ENCODE measurements at places on chromosomes 7 and 10.

DNA sequence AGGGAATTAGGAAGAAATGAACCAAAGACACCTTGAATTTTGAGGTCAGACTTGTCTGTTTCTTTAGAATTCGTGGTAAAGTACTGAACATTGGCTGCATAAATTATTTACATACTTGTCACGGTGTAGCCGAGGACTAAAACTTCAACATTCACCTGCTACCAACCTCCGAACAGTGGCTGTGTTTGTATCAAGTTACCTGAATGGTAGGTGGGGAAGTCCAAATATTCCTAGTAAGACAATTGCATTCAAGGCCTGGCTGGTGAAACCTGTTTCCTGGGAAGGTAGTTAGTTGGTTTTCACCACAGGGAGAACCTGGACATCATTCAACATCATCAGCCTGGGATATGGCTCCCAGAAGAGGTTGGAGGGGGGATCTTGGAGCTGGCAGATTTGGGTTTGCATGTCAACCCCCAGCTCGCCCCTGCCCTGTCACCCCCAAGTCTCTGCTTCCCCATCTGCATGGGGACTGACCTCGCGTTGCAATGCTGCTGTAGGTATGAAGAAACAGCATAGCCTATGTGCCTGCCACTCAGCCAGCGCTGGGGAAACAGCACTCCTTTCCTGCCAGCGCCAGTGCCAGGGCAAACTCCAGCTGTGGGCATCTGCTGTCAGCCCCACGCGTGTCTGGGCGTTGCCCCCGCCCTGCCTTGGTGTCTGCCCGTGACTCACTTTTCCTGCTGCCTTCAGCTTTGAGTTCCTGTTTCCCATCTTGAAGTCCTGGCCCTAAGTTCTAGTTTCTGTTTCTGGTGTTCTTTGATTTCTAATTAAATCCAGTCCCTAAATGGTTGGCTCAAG lies 12.7 kb upstream of the LARP4B start:
- DNase-seq, result no peak

DNA sequence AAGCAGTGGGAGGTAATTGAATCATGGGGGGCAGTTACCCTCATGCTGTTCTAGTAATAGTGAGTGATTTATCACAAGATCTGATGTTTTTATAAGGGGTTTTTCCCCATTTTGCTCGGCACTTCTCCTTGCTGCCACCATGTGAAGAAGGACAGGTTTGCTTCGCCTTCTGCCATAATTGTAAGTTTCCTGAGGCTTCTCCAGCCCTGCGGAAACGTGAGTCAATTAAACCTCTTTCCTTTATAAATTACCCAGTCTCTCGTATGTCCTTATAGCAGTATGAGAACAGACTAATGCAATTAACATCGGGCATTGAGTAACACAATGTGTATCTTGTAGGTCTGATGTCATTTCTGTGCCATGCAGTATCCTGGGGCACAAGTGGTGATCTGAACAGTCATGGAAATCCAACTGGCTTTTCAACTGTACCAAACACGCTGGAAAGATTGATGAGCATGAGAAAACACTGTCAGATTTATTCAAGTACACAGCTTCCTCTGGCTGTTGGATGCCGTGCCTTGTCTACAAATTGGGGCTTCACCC lies 208.6 kb upstream of the KIAA1217 start:
- DNase-seq, result no peak

DNA sequence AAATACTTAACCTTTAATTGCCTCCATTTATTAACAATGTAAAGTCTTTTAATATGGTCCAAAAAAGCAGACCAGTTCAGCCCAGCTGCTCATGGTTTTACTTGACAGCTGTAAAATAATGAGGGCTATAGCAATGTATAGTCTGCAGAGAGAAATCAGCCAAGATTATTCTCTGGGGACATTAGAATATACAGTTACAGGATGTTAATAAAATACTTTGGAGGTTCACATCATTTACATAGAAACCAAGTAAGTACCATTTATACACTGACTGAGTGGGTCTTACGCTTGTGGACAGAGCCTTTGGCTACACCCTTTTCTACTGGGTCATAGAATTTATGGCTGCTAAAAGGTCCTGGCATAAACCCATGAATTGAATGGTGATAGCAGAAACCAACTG lies 340.7 kb upstream of the CELF2 start:
- DNase-seq, result no peak

DNA sequence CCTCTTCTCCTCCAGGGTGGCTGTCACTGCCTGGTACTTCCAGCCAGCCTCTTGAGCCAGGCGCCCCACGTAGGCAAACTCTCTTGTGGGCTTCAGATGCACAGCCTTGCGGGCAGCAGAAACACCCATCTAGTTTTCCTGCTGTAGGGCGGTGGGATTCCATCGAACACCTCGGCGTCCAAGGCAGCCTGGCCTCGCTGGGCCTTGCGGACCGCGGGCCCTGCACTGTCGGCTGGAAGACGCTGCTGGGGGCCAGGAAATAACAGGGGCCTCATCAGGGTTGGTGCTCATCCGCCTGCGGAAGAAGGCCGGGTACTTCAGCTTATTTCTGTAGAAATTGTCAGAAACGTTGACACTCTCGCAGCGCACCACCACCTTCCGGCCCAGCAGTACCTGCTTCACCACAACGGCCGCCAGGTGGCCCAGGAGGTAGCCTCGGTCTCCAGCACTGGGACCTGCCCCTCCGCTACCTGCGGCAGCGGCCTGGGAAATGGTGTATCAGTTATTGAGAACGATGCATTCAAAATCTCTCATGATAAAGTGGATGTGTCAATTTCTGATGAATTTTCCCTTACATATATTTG lies 61.1 kb downstream of the WDFY4 start:
- DNase-seq, result no peak

- DNase-seq, result no peak
These were observed 275.2 kb downstream of the ACTR3B start for GRCh38 chr7:153034791-153035190.

DNA sequence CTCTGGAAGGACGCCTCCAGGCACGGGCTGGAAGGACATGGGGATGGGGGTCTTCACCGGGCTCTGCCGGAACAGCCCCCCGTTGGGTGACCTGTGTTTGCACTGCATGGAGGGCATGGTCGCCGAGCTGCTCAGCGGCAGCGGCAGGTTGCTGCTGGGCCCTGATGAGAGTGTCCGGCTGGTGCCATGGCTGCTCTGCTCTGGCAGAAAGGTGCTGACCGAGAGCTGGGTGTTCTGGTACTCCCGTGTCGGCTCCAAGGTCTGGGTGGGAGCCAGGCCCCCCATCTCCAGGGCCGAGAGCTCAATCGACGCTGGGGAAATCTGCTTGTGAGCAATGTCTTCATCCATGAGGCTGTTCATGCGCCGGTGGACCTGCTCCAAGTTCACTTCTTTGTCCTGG lies 764.3 kb downstream of the GRID1 start:
- no peak for DNase-seq

DNA sequence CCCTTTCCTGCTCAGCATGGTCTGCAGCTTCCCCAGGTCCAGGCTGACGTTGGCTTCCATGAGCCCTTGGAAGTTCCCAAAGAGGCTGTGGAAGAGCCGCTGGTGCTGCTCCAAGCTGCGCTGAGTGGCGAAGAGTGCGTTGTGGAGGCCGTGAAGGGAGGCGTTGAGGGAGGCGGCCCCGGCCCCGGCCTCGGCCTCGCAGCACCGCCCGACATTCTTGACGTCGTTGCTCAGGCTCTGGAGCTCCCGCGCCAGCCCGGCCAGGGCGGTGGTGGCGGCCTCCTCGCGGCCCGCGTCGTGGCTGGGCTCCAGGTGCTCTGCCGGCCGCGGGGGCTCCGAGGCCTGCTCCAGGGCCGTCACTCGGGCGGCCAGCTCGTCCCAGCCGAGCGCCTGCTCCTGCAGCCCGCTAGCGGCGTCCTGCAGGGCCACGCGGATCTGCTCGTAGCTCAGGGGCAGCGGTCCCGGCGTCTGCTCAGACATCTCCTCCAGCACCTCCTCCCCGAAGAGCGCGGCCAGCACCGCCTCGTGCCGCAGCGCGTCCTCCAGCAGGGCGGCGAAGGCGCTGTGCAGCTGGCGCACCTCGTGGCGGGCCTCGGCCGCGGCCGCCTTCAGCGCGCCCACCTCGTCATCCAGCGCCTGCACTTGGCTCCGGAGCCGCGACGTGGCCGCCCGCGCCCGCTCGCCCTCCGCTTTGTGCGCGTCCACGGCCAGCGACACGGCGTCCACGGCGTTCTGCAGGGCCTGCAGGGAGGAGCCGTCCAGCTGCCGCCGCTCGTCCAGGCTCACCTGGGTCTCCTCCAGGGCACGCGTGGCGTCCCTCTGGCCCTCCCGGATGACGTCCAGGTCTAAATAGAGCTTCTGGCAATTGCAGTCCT lies 14.7 kb downstream of the MMRN2 start:
- no peak for DNase-seq

DNA sequence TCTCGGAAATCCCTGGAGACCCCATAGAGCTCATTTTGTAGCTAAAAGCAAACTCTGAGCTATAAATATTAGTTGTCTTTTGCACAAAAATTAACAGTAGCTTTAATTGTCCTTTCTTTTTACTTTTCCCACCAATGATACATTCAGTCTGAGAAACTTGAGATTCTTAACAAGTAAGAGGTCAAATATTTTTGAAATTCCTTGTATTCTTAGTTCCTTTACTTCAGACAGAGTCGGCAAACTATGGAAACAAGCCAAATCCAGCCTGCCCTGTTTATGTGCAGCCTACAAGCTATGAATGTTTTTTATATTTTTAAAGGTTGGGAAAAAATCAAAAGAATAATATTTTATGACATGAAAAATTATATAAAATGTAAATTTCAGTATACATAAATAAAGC lies 146.6 kb downstream of the CTNNA3 start:
- no peak for DNase-seq

DNA sequence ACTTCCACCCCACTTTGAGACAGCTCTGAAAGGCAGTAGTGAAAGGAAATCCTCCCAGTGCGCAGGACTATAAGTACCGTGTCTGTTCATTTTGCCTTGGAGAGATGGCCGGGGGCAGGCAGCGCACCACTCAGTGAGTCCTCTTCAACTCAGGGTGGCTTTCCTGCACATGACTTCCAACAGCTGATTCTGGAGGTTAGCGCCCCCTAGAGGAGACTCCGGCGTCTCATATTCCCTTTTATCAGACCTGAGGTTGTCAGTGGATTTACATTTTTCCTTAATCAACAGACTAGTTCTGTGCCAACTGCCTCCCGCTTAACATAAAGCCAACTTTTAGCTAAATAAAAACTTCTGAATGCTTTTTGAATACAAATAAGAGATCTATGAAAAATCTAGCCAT lies 101.0 kb downstream of the HERPUD2 start:
- DNase-seq, result no peak

GRCh38 chr10:47055386-47056246 lies 144.4 kb downstream of the PTPN20 start:
- no peak for DNase-seq

GRCh38 chr7:40674316-40674715 lies 539.5 kb downstream of the SUGCT start:
- DNase-seq, result no peak

- no peak for DNase-seq
These were observed 144.5 kb upstream of the ASAH2 start for GRCh38 chr10:50395851-50396250.

- no peak for DNase-seq
These were observed 708.2 kb upstream of the LRRN3 start for GRCh38 chr7:110382736-110383135.

- DNase-seq, result no peak
These were observed 80.3 kb downstream of the WDR11 start for GRCh38 chr10:120931423-120931822.

DNA sequence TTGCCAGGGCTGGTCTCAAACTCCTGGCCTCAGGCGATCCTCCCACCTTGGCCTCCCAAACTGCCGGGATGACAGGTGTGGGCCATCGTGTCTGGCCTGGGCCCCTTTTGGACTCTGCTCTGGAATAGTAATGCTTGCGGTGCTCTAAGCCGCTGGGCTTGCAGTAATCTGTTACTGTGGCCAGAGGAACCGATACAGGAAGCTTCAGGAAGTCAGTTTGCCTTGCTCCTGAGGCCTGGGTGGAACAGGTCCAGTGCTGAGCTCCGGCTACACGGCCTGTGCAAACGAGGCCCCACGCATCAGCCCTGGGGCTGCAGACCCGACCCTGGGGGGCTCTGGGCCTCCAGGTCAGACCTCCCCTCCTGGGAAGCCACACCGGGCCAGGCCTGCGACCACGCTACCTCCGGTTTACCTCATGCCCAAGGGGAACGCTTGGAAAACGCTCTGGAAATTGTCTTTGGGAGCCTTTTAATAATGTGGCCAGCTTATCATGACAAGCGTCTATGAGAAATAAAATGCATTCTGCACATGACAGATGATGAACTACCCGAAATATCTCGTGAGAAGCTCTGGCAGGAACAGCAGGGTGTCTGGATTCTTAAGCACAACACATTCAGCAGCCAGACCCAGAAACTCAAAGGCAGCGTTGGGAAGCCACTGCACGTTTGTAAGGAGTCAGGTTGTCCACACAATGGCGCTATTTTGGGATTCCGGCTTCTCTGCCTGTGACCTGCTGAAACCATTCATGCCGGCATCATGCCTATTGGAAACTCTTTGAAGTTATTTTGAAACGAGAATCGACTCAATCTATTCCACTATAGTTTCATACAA lies 10.1 kb upstream of the ADAP1 start:
- no peak for DNase-seq

DNA sequence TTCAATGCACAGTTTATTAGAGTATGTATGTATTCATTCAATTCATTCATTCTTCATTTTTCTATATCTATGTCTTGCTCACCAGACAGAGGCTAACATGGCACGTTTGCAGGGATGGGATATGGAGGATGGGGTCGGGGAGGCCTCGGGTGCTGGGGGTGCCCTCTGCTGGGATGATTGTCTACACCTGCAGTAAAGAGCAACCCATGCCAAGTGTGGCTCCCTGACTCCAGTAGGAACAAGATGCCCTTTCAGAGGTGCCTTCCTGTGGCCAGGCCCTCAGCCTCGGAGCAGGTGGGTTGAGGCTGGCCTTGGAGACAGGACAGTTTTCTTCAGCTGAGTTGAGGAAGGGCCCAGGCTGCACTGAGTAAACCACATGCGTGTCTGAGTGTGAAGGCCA lies 157.2 kb downstream of the SH2D4B start:
- no peak for DNase-seq

DNA sequence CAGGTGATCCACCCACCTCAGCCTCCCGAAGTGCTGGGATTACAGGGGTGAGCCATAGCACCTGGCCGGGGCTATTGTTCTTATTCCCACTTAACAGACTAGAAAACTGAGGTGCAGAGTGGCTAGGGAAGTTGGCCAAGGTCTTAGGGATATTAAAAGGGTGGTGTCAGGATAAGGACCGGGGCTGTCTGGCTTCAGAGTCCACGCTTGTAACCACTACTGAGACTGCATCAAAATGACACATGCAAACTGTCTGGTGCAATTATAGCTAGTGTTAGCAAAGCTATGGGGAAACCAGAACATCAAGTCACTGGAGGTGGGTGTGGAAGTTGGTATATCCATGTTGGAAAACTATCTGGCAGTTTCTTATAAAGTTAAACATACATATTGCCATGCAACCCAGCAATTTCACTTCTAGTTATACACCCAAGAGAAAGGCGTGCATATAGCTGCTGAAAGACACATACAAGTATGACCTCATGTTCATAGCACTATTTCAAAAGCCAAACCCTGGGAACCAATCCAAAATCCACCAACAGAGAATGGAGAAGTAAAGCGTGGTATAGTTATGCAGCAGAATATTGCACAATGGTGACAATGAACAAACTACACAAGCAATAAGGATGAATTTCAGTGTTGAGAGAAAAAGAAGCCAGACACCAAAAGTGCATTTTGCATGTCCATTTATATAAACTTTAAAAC lies 33.9 kb upstream of the EEPD1 start:
- no peak for DNase-seq

Data from DMS79 (cell line).